NCI-H1436 (cell line): ENCODE measurements at places on chromosomes 3 and 15.

GRCh38 chr15:90902840-90903732 lies at the start of gene MAN2A2:
Gene MAN2A2 (plus strand): TSS chr15:90903302. CDS start chr15:90904208, 906 bp downstream.
- DNase-seq, result no peak

GRCh38 chr15:99413955-99414754 lies 151.6 kb upstream of the MEF2A start:
- DNase-seq, result no peak

DNA sequence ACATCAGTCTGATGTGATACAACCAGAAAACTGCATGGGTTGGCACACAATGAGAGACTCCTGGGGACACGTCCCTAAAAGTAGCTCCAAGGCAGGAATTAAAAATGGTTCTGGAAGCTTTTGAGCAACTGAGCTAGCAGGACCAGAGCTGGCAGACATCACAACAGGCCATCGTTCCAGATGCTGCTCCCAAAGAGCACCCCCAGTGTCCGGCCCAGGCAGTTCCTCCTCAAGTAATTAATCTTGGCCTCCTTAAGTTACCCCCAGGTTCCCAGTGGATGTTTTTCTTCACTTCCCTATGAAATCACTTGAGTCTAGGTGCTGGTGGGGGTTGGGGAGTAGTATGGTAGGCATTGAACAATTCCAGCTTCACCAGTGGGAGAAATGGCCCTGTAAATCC lies 711.6 kb downstream of the MECOM start:
- DNase-seq, result no peak

DNA sequence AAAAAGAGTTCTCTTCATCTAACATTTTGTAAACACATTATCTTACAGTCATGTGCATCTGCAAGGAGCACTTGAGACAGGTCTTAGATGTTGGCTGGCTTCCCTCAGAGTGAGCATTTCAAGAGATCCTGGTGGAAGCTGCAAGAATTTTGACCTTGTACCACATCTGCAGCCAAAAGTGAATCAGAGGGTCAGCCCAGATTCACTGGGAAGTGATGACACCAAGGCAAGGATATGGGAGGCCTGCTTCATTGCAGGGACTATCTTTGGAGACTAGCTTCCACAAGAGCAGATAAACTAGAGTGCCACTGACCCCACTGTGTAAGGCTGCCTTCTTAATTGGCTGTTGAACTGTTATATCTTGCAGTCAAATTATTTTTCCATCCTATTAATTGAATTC lies 21.3 kb upstream of the GADL1 start:
- no peak for DNase-seq

- no peak for DNase-seq
Observed at GRCh38 chr3:40655551-40655950, 130.8 kb downstream of the ZNF621 start.

DNA sequence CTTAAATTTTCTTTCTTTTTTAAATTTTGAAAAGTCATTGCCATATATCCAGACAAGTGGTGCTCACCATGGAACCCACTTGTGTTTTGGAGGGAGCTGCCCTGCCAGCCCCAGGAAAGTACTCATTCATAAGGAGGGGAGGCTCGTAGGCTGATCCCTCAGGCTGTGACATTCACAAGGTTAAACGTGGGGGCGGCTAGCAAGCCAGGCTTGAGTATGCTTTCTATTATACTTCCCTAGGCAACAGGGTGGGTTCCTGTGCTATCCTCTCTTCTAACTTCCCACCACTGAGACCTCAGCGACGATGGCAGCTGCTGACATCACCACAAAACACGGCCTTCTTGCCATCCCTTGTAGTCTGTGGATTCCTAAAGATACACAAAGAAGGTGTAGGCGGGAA lies 160.5 kb upstream of the C2CD4B start:
- DNase-seq, result no peak

DNA sequence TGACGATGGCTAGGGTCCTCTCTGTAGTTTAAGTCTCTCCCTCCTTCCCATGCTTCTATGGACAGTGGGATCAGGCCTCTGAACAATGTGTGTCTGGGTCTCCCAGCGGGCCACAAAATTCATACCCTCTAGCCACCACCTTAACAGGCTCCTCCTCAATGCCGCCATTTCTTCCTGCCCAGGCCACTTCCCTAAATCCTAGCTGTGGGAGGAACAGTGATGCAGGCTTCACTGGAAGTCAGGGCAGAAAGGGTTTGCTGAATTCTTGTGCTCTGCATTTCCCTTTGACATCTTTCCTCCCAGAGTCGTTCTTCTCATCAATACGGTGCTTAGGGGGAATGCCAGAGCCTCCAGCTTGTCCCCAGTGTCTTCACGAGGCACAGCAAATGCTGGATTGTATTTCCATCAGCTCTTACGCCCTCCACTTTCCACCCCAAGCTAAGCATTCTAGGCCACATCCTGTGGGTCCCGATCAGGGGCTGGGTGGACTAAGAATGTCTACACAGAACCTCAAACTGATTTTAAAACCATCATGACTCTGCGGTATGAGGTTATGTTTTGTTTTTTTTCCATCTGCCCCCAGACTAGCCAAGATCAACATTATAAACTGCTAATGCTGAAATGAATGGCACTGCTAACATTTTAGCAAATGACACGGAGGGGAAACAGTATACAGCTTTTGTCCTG lies 11.9 kb upstream of the LDHAL6B start:
- no peak for DNase-seq

- DNase-seq, result no peak
Observed at GRCh38 chr3:86388820-86389219, 602.1 kb downstream of the VGLL3 start.

- no peak for DNase-seq
Observed at GRCh38 chr15:49742381-49742780, 121.5 kb downstream of the DTWD1 start.

DNA sequence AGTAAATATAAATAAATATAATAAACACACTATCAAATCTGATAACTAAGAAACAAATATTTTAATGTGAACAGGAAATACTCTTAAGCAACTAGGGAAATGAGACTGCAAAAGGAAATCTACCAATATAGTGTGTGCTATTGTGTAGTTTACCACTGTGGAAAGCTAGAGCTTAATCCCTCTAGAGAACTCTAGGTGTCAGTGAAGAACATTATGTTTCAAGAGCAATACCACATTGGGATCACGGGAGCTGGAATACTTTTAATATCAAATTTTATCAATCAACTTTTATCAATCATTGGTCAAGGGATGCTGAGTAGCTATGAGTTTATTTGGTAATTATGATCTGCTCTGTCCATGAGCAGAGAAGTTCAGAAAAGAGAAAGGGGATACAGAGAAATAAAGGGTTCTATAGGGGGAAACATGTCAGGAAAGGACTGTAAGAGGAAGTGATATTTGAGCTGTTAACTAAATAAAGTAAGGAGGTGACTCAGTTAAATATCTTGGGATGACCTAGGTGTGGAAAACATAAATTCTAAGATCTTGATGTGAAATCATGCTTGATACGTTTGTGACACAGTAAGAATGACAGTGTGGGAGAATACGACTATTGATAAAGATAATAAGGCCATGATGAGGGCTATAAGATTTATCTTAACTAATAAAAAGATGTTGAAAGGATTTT lies 762.2 kb upstream of the ALCAM start:
- DNase-seq, result peak; percentile 24

- DNase-seq, result no peak
Observed at GRCh38 chr15:72369964-72370363, 5.8 kb downstream of the HEXA start.

GRCh38 chr3:20870106-20870899 lies 684.3 kb upstream of the SGO1 start:
- DNase-seq, result no peak

DNA sequence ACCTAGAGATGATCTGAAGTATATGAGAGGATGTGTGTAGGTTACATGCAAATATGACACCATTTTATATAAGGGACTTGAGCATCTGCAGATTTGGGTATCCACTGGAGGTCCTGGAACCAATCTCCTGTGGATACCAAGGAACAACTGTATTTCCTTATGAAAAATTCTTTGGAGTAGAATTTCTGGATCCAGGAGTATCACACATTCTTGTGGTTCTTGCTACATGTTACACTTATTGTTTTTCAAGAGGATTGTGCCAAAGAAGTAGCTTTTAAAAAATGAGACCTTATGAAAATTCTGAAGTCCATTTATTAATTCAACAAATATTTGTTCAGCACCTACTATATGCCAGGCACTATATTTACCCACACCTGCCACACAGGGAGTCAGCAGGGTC lies 15.7 kb upstream of the TBC1D23 start:
- DNase-seq, result no peak
